Vagina (tissue), 2 donors: ENCODE measurements at places on chromosomes 13 and 19.

DNA sequence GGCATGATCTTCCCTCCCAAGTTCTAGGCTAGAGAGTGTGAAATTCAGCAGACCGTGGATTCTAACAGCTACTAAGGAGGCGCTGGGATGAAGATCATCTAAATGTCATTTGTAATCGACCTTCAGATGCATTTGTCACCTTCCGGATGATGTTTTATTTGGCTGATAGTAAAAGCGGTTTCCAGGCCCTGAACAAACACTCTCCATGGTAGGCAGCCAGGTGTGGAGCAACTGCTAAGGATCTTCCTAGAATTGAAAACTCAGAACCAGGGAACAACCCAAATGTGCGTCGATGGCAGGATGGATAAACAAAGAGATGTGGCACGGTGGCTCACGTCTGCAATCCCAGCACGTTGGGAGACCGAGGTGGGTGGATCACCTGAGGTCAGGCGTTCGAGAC lies 107.2 kb upstream of the CACNA1A start:
- no peak for DNase-seq
- H3K36me3 ChIP-seq: no peaks in the 10 kb centered on the region
- H3K27me3 ChIP-seq: no peaks in the 10 kb centered on the region
- H3K27ac ChIP-seq: no peak overlapping the region
- H3K4me1 ChIP-seq: no peaks in the 10 kb centered on the region

DNA sequence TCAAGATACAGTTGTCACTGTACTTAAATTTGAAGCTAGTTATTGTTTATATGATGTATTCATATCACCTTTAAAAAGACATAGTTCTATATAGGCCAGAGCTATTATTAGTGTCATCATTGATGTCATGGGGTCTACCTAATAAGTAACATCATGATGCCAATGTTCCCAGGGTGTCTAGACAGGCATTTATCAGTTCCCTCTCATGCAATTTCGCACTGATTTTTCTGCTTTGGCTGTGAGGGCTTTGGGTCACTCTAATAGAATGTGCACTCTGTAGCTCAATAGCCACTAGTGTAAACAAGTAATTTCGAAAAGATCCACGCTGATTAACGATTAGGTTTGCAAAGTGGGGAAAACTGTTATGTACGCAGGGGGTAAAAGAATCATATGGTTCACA lies 1651.3 kb downstream of the SLITRK5 start:
- H3K27ac ChIP-seq: no peak overlapping the region
- no peaks in the 10 kb centered on the region for H3K36me3 ChIP-seq
- no peaks in the 10 kb centered on the region for H3K27me3 ChIP-seq
- no peaks in the 10 kb centered on the region for H3K4me1 ChIP-seq
- H3K4me3 ChIP-seq: no peak overlapping the region

- no peaks in the 10 kb centered on the region for H3K27me3 ChIP-seq
- peaks cover 28% of the 10 kb centered on the region for H3K4me1 ChIP-seq
- no peak overlapping the region for H3K4me3 ChIP-seq
- H3K27ac ChIP-seq: no peak overlapping the region
- H3K36me3 ChIP-seq: no peaks in the 10 kb centered on the region
- DNase-seq: no peak
Measured at GRCh38 chr19:39438270-39438934, 2.7 kb upstream of the RPS16 start.

DNA sequence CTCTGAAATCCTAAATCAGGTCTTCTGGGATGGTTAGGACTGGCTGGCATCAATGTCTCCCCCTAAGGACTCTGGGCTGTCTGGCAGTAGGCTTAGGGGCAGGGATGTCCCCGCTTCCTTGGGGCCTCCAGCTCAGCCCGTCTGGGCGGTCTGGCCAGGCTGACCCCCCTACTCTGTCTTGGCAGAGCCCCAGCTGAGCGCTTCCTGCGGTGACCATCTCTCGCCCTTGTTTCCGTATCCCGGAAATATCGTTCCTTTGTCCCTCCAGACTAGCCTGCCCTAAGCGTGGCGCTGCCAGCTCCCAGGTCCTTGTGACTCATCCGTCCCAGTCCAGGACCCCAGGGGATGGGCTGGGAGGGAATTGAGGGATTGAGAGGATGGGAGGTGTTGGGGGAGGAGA lies 11.3 kb downstream of the GTPBP3 start:
- H3K27ac ChIP-seq: peak overlapping the region; percentile 61
- peaks cover 41% of the 10 kb centered on the region for H3K4me1 ChIP-seq
- no peak for DNase-seq
- no peaks in the 10 kb centered on the region for H3K27me3 ChIP-seq

- H3K4me1 ChIP-seq: no peaks in the 10 kb centered on the region
- H3K4me3 ChIP-seq: no peak overlapping the region
- H3K36me3 ChIP-seq: no peaks in the 10 kb centered on the region
- H3K27me3 ChIP-seq: no peaks in the 10 kb centered on the region
- no peak for DNase-seq
Measured at GRCh38 chr19:54875506-54875905, 1.5 kb downstream of the FCAR start.

DNA sequence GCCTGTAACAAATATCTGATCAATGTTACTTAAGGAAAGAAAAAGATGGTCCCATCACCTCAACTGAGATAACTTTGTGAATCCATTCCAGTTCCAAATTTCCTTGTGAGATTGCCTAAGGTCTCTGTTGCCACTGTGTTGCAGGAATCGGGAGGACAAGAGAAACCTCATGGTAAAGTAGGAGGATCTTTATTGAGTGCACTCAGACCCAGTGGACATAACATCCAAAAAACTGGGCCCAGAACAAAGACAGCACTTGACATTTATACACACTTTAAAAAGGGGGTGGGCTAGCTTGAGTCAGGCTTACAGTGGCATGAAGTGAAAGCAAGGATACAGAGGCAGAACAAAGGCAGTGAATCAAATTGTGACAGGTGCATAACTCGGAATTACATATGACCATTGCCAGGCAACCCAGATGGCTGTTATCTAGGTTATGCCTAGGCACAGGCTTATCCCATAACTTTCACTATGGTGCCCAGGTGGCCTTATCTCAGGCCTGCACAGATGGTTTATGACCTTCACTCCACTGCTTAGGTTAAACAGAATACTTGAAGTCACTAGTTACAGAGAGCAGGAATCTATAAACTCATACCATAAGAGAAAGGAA lies 459.4 kb upstream of the PCDH20 start:
- no peaks in the 10 kb centered on the region for H3K4me1 ChIP-seq
- no peak overlapping the region for H3K4me3 ChIP-seq
- H3K36me3 ChIP-seq: no peaks in the 10 kb centered on the region
- H3K27me3 ChIP-seq: no peaks in the 10 kb centered on the region
- H3K27ac ChIP-seq: no peak overlapping the region
- no peak for DNase-seq

DNA sequence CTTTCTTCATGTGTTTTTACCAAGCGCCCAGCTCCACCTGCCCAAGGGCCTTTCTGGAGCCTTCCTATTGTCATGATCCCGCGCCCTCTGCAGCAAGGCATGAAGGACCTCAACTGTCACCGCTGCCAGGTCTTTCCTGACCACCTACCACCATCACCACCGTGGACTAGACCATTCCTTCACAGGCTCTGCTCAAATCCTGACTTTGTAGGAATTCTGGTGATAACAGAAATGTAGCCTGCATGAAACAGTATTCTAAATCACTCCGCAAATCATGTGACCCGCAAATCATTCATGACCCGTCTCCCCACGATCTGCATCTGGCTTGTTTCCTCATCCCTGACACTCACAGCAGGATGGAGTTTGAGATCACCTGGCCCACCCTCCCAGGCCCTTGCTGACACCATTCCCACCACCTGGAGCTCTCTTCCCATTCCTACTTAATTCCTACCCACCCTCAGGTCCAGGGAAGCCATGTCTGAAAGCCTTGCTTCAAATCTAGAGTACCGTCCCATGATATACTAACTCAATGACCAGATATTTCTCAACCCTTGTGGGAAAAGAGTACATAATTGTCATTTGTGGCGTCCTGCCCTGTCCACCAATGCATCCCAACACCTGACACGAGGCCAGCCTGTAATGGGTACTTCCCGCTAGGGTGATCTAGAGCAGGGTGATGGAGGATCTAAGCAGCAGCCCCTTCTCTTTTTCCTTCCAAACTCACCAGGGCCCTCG lies 1.3 kb downstream of the UBE2S start:
- H3K36me3 ChIP-seq: peaks cover 39% of the 10 kb centered on the region
- DNase-seq: no peak
- peak overlapping the region; percentile 76 for H3K4me3 ChIP-seq
- H3K4me1 ChIP-seq: peaks cover 26% of the 10 kb centered on the region

DNA sequence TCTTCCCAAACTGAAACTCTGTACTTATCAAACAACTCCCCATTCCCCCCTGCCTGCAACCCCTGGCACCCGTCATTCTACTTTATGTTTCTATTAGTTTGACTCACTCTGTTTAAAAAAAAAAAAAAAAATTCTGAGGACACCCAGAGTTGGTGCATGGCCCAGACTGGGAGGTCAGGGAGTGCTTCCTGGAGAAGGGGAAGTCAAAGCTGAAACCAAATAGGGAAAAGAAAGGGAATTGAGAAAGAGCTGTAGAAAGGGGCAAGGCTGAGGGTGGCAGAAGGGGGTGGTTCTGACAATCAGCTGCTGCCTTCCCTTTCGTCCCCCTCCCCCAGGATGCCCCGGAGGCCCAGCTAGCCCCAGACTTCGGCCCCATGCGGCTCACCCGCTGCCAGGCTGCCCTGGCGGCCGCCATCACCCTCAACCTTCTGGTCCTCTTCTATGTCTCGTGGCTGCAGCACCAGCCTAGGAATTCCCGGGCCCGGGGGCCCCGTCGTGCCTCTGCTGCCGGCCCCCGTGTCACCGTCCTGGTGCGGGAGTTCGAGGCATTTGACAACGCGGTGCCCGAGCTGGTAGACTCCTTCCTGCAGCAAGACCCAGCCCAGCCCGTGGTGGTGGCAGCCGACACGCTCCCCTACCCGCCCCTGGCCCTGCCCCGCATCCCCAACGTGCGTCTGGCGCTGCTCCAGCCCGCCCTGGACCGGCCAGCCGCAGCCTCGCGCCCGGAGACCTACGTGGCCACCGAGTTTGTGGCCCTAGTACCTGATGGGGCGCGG lies 9.0 kb upstream of the STRN4 start:
- DNase-seq: no peak
- H3K4me3 ChIP-seq: no peak overlapping the region
- H3K36me3 ChIP-seq: peaks cover 8% of the 10 kb centered on the region
- H3K27ac ChIP-seq: peak overlapping the region; percentile 80
- peaks cover 35% of the 10 kb centered on the region for H3K4me1 ChIP-seq

GRCh38 chr13:102965802-102966201 lies 100.4 kb downstream of the SLC10A2 start:
- no peaks in the 10 kb centered on the region for H3K27me3 ChIP-seq
- DNase-seq: no peak
- no peak overlapping the region for H3K4me3 ChIP-seq

DNA sequence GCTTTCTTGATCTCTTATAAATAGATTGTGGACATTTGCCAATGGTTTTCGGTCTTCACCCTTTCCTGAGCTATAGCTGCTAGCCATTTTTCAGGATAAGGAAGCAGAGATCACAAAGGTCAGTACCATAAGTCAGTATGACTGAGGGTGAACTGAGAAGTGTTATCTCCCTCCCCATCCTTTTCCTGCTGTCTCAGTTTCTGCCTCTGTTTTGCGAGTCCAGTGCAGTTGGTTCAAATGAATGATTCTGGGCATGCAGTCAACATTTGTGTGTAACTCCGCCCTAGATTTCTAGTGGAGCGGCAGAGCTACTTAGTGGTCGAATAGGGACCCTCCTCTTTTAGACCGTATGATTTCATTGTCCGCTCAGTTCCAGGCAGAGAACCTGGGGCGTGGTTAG lies 460.8 kb upstream of the ARGLU1 start:
- no peaks in the 10 kb centered on the region for H3K36me3 ChIP-seq
- no peaks in the 10 kb centered on the region for H3K4me1 ChIP-seq
- H3K27me3 ChIP-seq: no peaks in the 10 kb centered on the region
- H3K27ac ChIP-seq: no peak overlapping the region
- no peak overlapping the region for H3K4me3 ChIP-seq

GRCh38 chr13:73703606-73704005 lies 430.6 kb downstream of the KLF12 start:
- H3K4me1 ChIP-seq: no peaks in the 10 kb centered on the region
- H3K27ac ChIP-seq: no peak overlapping the region
- no peaks in the 10 kb centered on the region for H3K27me3 ChIP-seq
- no peaks in the 10 kb centered on the region for H3K36me3 ChIP-seq
- DNase-seq: no peak

DNA sequence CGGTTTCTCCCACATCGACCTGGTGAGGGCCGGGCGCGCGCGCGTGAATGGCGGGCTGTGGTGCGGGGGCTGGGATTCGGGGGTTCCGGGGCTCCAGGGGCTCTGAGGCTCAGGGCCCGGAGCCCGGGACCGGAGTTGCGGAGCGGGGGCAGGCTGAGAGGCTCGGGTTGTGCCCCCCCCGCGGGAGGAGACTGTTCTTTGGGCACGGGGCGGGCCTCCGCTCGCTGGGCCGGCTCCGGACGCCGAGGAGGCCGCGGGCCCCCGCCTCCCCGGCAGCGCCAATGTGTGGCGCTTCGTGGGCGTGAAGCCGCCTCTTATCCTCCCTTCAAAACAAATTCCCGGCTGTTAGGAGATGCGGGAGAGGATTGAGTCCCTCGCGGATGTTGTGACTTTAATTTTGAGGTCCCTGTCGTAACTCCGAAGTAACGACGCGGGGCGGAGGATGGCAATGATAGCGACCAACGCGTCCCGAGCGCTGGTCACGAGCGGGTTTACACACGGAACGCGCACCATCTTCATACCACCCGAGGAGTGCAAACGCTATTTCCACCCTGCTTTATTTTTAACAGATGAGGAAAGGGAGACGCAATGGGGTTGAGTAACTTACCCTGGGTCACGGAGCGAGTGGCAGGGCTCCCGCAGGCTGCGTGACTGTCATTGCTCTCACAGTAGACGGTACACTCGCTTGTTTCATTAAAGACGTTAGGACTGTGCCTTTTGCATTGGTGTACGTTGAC lies 536 bp downstream of the UBA2 start:
- H3K27ac ChIP-seq: peak overlapping the region; percentile 88
- peaks cover 51% of the 10 kb centered on the region for H3K4me1 ChIP-seq
- no peak for DNase-seq
- no peaks in the 10 kb centered on the region for H3K36me3 ChIP-seq
- H3K27me3 ChIP-seq: no peaks in the 10 kb centered on the region
- H3K4me3 ChIP-seq: peak overlapping the region; percentile 95

DNA sequence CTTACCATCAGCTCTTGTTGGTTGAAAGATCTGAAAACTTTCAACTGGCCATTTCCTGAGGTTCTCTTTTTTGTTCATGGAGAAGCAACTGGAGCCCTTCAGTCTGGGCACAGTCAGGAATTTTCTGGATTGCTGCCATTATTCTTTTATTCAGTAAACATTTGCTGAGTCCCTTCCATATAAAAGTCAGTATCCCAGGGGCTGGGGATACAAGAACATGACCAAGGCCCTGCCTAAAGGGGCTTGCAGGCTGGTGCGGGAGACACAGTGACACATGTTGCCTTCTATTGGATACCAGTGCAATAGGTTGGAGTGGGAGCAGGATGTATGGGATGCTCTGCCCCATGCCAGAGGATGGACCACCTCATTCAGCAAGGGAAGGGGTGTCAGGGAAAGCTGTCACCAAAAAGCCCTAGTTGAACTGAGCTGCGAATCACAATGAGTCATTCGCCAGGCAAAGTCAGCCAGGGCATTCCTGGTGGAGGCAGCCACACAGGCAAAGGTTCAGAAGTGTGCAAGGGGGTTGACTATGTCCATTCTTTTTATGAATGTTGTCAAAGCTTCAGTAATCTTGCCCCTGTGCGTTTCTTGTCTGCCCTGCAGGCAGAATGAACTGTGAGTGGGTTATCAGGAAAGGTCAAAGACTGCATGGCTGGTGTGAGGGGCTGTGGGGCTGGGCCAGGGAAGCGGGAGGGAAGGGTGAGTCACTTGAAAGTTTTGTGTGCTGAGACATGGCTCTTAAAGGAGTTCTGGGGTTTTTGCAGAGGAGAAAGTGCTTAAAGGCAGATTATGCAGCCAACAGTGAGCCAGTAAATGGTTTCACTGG lies 395.9 kb downstream of the KCNRG start:
- DNase-seq: no peak
- no peak overlapping the region for H3K4me3 ChIP-seq
- no peaks in the 10 kb centered on the region for H3K36me3 ChIP-seq
- no peak overlapping the region for H3K27ac ChIP-seq
